ENCODE measurements at places on chromosomes 16 and 17.

DNA sequence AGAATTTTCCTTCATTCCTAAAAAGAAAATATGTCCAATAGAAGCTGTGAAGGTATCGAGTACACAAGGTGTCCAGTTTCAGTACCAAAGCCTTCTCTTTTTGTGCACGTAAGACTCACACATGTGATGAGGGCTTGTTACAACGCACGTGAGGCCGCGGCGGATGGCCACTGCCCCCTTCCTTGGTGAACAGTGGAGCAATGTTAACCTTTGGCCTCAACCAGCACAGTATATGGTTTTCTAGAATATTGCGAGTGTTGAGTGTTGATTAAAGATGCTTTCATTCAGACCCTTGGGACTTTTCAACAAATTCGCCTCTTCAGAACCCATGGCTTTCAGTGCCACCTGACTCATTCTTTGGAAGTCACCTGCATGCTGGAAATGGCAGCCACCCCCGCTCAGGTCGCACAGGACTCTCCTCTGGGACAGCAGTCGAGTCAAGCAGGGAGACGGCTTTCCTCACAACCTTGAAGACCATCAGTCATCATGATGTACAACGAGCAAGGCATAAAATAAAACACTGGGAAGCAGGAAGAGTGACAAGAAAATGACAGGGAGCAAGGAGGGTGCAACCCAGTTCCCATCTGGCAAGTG, 14.5 kb downstream of the MAP1LC3B start:
- no peak for DNase-seq

- no peak for DNase-seq
Measured at GRCh38 chr16:30924913-30925631, 1.7 kb downstream of the FBXL19 start.

GRCh38 chr17:58530655-58531054, 16.2 kb upstream of the MTMR4 start:
- DNase-seq, result no peak

GRCh38 chr17:67067571-67068482, 23.5 kb downstream of the CACNG1 start:
- DNase-seq, result no peak

GRCh38 chr17:66753126-66753920, 81.6 kb upstream of the CACNG5 start:
- no peak for DNase-seq

GRCh38 chr17:4475001-4475400, 23.7 kb upstream of the SPNS2 start:
- no peak for DNase-seq

DNA sequence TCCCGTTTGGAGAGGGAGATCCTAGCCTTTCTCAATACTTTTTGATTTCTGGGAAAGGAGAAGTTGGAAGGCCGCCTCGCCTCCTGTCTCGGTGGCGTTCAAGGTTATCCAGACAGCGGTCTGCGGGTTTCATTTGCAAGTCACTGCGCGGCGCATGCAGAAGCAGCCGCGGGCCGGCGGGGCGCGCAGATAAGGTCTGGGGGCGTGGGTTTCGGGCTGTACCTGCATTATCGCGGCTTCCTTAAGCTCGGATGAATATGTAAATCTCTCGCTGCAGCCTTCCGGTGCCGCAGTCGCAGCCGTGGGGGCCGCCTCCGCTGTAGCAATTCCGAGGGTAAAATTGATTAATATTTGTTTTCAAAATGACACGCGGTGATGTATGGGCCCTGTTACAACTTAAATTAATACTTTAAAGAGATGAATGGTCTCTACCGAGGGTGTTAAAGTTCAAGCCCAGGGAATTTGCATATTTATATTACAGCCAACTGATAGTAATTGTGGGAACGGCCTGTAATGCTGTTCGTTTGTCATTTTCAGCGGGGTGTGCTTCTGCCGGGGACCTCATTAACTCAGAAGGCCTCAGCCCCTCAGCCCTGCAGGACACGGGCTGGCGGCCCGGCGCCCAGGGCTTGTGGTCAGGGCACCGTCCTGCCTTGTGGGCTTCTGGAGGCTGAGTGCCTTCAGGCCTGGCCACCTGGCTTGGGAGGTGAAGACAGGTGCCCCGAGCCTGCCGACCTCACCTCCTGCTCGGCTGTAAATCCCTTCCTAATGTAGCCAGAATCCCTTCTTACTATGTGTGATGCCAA, 99.4 kb downstream of the CYLD start:
- no peak for DNase-seq

GRCh38 chr17:57350266-57350665, 93.9 kb downstream of the MSI2 start:
- peak; percentile 13 for DNase-seq

DNA sequence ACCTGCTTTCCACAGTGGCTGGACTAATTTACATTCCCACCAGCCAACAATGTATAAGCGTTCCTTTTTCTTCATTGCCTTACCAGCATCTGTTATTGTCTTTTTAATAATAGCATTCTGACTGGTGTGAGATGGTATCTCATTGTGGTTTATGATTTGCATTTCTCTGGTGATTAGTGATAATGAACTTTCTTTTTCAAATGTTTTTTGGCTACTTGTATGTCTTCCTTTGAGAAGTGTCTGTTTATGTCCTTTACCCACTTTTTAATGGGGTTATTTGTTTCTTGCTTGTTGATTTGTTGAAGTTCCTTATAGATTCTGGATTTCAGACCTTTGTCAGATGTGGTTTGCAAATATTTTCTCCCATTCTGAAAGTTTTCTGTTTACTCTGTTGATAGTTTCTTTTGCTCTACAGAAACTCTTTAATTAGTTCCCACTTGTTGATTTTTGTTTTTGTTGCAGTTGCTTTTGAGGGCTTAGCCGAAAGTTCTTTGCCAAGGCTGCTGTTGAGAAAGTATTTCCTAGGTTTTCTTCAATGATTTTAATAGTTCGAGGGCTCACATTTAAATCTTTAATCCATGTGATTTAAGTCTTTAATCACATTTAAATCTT, 26.8 kb downstream of the ITGAM start:
- no peak for DNase-seq

DNA sequence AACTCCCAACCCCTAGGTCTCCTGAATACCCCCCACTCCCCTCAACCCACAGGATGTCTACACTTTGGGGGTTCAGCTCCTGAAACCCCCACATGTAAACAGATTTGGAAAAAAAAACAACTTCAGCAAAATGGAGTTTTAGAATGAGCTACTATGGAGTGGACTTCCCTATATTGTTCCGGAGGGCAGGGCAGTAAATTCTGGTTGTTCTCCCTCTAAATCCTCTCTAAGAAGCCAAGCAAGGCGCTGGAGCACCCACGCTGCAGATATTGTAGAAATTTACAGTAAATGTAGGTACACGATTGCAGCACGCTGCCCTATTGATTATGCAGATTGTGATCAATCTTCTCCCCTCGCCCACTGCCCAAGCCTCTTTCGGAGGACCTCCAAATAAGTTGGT, 8.5 kb upstream of the ZFHX3 start:
- DNase-seq, result no peak

- DNase-seq, result no peak
Measured at GRCh38 chr17:3565143-3565542, 7.5 kb upstream of the TRPV3 start.

DNA sequence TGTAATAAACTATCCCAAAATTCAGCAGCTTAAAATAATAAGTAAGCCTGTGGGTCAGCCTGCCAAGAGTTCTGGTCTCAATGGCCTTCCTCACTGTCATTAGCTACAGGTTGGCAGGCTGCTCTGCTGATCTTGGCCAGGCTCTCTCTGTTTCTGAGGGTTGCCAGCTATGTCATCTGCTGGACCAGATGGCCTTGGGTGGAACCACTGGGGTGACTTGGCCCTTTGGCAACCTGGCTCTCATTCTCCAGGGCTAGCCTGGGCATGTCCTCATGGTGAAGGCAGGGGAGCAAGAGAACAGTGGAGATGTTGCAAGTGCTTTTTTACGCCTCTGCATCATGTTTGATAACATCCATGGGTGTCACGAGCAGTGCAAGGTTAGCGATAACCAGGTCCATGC, 13.9 kb downstream of the ITGAM start:
- no peak for DNase-seq

DNA sequence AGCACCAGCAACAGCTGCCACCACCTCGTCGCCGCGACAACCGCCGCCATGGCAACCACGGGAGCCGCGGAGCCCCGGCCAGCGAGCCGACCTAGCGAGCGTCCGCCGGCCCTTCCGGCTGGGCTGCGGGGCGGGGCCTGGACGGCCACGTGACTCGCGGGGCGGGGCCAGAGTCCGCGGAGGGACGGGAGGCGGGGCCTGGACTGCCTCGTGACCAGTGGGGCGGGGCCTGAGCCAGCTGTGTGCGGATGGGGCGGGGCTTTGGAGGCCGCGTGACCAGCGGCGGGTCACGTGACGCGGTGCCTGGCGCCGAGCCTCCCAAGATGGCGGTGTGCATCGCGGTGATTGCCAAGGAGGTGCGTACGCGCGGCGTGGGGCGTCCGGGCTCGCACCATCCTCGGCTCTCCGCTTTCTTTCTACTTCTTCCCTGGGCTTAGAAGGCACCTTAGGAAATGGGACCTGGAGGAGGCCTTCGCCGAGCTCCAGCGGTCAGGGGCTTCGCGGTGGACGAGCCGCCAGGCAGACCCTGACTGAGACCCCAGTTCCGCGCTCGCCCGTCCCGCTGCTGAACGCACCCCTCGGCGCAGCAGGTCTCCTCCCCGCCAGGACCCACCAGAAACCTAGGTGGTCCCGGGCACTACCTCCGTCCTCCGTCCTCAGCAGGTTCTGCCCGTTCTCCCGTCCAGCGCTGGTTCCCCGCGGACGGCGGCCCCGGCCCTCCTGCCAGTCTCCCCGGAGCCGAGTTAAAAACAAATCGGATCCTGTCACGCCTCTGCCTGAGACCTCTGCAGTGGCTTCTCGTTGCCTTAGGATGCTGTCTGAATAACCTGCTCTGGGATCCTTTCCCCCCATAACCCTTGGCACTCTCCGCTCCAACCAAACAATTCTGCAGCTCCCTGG, at the start of the genes GALNS and TRAPPC2L:
GALNS (minus strand) TSS at position 120 of the 900 bp plus-strand sequence; CDS start at position 50, 70 bp downstream.
TRAPPC2L (plus strand) TSS at position 300 of the 900 bp plus-strand sequence; CDS start at position 324, 24 bp downstream.
- DNase-seq, result peak; percentile 29

DNA sequence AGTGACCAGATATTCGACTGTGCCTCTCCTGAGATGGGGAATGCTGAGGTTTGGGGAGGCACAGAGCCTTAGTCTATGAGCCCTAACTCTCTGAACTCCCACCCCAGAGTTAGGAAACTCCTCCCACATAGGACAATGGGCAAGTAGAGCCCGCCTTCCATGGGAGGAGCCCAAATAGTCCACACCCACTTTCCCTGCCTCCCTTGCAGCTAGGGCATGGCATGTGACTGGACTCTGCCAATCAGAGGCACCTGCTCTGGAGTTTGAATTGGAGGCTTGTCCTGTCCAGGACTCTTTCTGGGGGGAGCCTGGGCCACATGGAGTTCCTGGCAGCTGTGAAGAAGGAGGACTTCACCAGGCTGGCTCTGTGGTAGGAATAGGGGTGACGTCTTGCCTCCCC, 48.4 kb downstream of the SOCS1 start:
- no peak for DNase-seq

GRCh38 chr17:63433746-63434591, 12.1 kb downstream of the CYB561 start:
- DNase-seq, result no peak

DNA sequence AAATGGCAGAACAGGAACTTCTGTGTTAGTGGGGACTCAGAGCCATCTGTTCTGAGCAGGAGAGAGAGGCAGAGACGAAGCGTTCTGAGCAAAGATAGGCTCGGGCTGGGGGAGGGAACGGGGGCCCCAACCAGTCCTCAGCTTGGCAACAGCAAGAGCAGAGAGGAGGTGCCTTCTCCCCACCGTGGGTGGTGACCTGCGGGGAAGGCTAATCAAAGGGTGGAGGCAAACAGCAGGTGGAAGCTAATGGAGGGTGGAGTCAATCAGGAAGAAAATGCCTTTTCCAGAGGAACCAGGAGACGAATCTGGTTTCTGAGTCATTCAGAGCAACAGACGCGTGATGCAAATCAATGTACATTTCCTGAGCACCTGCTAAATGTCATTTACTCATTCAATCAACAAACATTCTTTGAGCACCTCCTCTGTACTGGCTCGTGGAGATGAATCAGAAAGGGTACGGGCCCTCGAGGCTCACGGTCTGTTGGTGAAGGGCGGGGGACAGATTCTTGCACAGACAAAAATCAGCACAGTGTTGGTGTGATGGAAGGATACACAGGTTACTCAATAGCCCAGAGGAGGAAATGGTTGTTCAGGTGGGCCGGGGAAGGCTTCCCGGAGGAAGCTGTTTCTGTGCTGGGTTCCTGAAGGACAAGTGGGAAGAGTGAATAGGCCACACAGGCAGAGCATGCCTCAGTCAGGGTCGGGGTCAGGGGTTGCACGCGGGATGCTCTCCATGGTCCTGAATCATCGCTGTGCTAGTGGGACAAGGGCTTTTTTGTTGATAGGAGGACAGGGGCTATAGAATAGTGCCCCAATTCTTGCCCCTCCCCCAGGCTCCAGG, 5.7 kb upstream of the SPNS2 start:
- no peak for DNase-seq

DNA sequence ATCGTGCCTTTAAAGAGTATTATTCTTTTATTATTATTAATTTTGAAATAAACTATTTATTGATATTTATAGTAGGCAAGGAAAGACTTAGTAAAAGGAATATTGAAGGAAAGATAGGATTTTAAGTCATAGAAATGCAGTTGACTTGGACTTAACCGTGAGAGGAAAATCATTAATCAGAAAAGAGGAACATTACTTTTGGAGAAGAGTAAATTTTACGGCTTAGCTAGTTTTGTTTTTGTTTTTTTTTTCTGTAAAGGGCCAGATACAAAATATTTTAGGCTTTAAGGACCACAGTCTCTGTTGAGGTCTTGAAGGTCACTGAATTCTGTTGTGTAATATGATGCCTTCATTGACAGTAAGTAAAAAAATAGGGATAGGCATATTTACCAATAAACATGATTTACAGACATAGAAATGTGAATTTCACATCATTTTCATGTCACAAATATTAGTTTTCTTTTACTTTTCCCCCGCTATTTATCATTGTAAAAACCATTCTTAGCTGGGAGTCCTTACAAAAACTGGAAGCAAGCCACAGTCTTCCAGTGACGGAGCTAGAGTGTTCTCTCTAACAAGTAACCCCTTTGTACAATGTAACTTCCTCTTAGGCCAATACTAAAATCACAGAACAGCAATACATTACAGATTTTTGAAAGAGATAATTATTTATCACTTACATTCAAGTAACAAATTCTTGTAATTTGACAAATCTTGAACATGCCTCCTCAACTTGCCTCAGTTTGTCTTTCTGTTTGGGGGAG, 2.3 kb upstream of the KCNJ16 start:
- DNase-seq, result no peak

- DNase-seq, result no peak
Measured at GRCh38 chr17:18139498-18139897, 30.9 kb downstream of the MYO15A start.

DNA sequence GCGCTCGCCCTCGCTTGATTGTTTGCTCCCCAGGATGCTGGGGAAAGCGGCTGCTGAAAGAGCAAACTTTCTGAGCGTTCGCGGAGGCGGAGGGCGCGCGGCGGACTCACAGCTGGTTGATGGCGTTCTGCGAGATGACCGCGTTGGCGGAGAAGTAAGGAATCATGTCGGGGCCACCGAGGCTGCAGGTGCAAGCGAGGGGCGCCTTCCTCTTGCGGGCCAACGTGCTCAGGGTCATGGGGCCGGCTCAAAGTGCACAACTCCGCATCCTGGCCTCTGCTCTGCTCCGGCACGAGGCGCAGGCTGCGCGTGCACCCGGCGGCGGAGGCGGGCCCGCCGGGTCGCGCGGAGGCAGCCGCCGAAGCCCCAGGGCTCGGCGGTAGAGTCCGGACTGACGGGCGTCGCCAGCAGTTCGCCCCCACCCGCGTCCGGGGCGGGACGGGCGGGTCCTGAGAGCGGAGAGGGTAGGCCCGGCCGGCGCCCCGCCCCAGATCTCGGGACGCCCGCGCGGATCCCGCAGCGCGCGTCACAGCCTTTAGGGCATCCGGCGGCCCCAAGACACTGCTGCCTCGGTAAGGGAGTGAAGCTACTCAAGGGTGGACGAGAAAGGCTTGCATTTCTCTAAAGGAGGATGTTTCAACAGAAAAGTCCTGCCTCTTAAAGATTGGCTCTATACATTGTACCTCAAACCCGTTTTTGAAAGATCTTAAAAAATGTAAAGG, 138.5 kb upstream of the CORO6 start:
- no peak for DNase-seq
